ENCODE measurements at places on chromosomes 7 and 10. TPM values are rescaled to one million over a fixed set of nuclear protein-coding genes. Genes with fewer than 3 reads are reported as not detected.

NXPH1 gene
- total RNA-seq, result not detected

CPXM2 gene
- not detected for total RNA-seq

DNA sequence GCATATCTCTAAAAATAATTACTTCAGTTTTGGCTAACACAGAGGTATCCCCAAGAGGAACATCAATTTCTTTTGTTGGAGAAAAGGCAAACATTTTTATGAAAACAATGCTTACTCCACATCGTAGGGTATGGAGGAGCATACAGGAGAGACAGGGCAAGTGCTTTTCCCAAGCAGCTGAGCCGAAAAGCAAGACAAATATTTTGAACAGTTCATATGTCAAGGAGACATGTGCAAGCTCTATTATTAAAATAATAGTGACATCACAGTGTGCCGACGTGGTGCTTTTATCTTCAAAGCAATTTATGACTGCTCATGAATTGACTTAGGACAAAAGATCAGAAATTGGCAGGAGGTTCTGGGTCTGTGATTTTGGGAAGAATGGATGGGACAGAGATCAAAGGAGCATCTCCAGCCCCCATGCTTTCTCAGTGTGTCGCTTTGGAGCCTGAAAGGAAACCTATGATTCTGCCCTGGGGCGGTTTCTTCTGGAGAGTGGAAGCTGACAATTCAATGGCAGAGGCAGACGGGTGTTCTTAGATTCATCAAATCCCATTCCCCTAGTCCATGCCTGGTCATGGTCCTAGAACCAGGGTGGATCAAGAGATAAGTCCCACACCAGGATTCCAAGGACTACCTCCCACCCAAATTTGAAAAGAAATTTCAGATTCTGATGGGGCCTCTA is 97.1 kb downstream of the JCAD start:
- no peak for DNase-seq

- DNase-seq, result no peak
Measured at GRCh38 chr10:106741006-106741530, 423.4 kb downstream of the SORCS1 start.

DNA sequence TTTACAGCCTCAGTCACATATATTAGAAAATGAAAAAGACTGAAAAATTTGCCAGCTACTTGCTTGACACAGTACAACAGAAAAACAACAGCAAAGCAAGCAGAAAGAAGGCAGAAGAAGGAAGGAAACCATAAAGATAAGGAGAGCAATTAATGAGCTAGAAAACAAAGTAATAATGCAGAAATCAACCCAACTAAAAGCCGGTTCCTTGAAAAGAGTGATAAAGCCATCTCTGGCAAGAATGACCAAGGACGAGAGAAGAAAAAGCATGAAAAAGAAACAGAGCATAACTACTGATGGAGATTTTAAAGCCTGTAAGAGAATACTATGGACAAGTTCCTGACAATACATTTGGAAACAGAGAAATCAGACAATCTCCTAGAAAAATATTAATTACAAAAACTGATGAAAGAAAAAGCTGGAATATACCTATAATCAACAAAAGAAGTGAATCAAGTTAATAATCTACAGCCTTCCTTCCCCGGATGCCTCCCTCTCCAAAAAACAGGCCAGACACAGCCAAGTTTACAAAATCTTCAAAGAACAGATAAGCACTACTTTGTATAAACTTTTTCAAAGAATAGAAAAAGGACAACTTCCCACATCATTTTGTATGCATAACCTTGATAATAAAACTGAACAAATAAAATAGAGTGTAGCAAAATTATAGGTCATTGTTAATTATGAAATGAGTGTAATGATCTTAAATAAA is 204.0 kb downstream of the BAMBI start:
- no peak for DNase-seq

- no peak for DNase-seq
Measured at GRCh38 chr10:128476368-128476725, 350.1 kb upstream of the MKI67 start.

ENTPD1 gene
- 2.5 TPM for total RNA-seq

GRCh38 chr7:105673367-105674084 is 92.2 kb upstream of the EFCAB10 start:
- peak; percentile 42 for DNase-seq

MYH16 gene
- total RNA-seq, result 0.78 TPM

GRCh38 chr10:114042895-114043531 is 653 bp upstream of the ADRB1 start:
- peak; percentile 32 for DNase-seq

FAM20C gene
- total RNA-seq, result 27.1 TPM

GRCh38 chr10:12381536-12382156 is 32.3 kb downstream of the CAMK1D start:
- DNase-seq, result no peak

DNA sequence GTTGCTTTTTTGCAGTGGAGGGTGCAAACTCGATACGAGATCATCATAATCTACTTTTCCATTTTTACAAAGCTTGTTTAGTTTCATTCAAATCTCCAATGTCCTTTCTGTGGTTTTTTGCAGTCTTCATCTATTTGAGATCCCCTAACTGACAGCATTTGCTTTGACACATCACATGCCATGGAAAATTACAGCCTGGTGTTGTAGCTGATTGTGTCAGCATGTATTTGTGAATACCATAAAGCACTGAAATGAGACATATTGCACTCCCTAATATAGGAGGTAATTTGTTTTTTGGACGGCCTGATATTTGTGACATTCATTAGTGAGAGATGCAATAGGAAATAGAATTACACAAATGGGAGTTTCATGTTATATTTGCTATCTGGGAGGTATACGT is 620.8 kb downstream of the KCNMA1 start:
- no peak for DNase-seq

DNA sequence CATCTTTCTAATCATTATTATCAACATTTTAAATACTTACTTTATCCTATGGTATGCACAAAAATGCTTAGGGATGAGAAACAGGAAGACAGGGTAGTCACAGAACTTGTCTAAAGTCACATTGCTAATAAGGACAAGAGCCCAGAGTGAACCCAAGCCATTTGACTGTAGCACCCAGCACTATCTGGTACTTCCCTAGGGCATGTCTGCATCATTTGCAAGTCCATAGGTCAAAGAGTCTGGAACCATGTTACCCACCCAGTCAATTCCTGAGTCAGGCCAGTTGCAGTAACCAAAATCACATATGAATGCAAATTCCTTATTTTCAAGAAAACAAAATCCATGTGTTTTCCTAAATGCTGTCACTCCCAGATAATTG is 19.1 kb downstream of the ASAH2 start:
- DNase-seq, result no peak

EMX2 gene
- 0.81 TPM for total RNA-seq
